ENCODE measurements at places on chromosomes 3 and 15.
A peak's percentile ranks its signal among the peaks of the same experiment; 100 is the strongest.

DNA sequence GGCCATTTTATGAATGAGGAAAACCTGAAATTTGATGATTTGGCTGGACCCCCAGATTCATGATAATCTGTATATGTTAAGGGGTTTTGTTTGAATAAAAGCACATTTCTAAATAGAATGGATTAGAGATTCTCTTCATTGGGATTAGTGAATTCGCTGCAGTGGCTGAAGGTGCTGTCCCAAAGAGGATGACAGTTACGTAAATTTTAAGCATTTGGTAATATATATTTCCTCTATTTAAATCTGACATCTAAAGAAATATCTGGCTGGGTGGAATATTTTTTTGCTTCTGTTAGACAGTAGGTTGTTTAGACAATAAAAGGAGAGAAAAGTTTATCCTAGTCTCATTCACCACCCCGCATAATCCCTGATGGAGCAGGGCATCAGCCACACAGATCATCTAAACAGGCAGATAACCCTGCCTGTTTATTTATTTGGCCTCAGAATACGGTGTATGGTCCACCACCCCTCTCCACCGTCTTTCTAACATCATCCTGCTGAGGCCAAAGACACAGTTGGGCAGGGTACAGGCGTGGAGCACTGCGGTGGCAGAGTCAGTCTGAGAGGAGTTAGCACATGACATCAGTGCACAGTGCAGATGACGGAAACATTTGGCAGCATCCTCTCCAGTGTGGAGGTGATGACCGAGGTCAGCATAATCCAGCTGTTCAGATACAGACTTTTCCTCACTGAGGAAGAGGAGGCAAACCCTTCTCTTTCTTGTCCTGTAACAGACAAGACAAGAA, 20.4 kb upstream of the NFKBIZ start:
- DNase-seq = peak; percentile 71

DNA sequence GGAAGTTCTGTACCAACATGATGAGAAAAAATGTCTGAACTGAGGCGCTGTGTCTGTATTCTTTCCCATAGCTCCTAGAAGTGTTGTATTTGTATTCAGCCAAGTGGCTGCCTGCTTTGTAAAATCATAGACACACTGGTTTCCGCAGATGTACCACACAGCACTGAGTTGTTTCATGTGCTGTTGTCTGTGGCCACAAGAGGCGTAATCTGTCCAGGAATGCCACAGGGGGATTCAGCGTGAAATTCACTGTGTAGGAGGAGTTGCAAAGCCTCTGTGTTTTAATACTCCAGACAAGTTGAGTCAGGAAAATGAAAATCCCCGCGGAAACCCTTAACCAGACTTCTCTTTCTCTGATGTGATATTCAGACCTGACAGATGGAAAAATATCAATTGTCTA, 462.2 kb downstream of the NSUN3 start:
- DNase-seq = no peak

DNA sequence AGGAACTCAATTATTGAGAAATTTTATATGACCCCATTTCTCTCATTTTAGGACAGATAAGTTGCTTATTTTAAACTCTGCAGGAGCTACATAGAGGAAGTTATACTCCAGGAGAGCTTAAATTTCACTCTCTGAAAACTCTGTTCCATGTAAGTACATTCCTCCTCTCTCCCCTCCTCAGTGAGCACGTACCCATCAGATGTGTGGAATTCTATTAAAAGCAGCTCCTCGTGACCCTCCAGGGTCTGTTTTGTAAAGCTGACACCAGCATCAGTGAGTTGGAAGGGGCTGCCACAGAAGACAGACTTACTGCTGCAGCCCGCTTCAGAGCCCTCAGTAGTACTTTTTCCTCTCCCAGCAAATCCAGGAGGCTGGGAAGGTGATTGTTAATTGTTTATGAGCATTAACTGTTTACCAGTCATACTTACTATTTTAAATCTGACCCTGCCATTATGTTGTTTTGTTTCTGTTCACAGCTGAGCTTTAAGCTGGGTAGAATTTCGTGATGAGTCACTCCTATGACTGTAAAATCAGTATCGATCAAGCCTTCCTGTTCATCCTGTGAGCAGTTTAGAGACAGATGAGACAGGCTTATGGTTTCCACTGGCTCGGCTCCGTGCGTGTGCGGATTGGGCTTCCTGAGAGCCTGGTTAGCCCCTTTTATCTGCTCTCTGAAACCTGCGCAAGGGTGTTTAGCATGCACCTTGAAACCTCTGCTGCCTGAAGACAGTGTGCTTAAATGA, 20.4 kb downstream of the IGF1R start:
- DNase-seq = peak; percentile 65

DNA sequence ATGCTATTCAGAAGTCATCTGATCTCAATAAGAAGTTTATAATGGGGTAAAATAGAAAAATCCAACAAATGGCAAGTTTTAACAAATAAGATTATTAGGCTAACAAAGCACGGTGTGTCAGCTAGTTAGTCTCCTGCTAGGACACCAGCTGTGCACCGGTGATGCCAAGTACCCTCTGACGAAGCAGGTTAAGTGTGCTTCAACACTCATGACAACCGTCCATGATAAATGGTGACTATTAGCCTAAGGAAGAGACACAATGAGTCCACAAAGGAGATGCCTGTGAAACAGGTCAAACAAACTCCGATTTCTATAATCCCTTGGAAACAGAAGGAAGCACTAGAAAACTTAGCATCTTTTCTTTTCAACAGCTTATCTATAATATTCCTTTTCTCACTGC, 36.5 kb downstream of the ATP13A3 start:
- no peak for DNase-seq
